ENCODE measurements at places on chromosomes 1 and 21.

- no peak for DNase-seq
Observed at GRCh38 chr1:114854693-114855320, at the start of gene SYCP1. TSS of gene SYCP1 (plus strand) at chr1:114854863. CDS start at chr1:114855465, 602 bp downstream.

DNA sequence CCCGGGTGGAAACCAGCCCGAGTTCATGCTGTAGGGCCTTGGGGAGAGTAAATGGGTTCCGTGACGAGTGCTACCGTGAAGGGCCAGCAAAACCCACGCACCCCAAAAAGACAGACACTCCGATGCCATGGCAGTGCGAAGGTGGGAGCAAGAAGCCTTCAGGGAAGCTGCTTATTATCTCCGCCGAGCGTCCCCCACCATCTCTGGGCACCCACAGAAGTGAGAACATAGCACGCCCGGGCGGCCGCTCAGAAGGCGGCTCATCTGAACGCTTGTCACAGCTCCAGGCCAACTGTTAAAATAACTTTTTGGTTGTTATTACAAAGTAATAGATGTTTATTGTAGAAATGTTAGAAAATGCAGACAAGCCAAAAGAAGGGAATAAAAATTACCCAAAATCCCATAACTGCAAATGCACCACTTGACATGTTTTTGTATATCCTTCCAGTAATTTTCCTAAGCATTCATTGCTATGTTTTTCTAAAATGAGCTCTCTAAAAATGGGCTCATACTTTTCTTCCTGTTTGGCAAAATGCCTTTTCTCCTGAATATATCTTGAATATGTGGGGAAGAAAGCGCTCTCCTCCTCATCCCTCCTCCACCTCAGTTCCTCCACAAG is 234.9 kb downstream of the NPHP4 start:
- DNase-seq = no peak

- no peak for DNase-seq
Observed at GRCh38 chr1:204524986-204525385, 8.8 kb downstream of the MDM4 start.

GRCh38 chr1:223062177-223062576 is 80.9 kb downstream of the TLR5 start:
- DNase-seq = no peak

- DNase-seq = peak; percentile 13
Observed at GRCh38 chr1:113109908-113110554, 37.0 kb downstream of the LRIG2 start.

DNA sequence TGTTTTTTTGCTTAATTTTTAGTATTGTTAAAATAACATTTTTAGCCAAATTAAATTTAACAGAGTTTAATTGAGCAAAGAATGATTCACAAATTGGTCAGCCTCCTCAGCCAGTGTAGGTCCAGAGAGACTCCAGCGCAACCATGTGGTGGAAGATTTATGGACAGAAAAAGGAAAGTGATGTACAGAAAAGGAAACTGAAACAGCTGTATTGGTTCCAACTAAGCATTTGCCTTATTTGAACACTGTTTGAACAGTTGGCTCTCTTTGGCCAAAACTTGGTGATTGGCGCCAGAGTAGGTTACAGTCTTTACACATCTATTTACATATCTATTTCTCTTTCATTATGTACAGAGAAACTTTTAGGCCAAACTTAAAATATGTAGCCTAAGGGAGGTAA is 19.4 kb downstream of the RPS6KC1 start:
- peak; percentile 19 for DNase-seq

GRCh38 chr1:226813671-226814591 is 56.5 kb upstream of the PSEN2 start:
- DNase-seq = no peak

DNA sequence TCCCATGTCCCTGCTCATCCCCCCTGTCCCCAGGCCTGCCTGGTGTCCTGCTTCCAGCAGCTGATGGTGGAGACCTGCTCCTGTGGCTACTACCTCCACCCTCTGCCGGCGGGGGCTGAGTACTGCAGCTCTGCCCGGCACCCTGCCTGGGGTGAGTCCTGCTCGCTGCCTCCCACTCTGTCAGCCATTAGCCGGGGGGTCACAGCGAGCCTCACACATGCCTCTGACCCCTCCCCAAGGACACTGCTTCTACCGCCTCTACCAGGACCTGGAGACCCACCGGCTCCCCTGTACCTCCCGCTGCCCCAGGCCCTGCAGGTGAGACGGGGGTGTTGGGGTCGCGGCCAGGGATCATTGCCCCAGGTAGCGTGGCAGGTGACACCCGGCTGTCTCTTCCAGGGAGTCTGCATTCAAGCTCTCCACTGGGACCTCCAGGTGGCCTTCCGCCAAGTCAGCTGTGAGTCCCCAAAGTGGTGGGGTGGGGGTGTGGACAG is 10.0 kb downstream of the SCNN1D start:
- DNase-seq = no peak

DNA sequence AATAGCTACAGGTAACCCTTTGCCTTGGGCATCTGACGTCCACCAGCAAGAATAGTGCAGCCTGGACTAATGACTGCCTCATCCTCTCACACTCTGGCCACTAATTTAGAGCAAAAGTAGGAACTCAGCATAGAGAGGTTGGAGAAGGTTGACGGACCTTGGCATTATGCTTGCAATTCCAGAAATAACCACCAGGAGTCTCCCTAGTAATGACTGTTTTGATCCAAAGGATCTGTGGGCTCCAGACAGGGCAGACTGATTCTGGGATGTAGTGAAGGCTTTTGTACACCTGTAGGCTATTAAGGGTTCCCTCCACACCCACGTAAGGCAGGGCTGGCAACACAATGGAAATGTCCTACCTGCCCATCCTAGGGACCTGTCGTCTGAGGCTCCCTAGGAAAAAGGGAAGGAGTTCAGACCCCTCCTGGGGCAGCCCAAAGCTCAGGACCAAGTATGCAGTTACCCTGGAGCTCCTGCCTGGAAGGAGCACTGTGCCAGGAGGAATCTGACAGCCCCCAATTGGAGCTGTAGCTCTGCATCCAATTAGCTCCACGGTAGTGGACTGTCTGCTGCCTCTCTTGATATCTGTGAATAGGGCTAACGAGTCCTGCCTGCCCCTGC is 91.0 kb upstream of the TMEM51 start:
- DNase-seq = no peak

DNA sequence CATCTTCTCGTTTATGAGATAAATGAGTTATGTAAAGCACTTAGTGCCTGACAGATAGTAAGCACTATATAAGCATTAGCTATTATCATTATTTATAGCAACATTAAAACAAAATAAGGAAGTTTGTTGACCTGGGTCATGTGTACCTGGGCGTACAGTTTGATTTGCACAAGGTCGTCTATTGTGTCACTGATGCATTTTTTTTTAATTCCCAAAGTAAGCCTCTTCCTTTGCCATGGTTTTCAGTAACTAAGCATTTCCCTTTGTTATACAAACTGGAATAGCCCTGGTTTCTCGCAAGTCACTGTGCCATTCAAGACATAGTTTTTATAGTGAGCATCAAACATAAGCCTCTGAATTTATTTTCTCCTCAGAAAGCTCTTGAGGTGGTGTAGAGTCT is 72.2 kb downstream of the CACHD1 start:
- no peak for DNase-seq

DNA sequence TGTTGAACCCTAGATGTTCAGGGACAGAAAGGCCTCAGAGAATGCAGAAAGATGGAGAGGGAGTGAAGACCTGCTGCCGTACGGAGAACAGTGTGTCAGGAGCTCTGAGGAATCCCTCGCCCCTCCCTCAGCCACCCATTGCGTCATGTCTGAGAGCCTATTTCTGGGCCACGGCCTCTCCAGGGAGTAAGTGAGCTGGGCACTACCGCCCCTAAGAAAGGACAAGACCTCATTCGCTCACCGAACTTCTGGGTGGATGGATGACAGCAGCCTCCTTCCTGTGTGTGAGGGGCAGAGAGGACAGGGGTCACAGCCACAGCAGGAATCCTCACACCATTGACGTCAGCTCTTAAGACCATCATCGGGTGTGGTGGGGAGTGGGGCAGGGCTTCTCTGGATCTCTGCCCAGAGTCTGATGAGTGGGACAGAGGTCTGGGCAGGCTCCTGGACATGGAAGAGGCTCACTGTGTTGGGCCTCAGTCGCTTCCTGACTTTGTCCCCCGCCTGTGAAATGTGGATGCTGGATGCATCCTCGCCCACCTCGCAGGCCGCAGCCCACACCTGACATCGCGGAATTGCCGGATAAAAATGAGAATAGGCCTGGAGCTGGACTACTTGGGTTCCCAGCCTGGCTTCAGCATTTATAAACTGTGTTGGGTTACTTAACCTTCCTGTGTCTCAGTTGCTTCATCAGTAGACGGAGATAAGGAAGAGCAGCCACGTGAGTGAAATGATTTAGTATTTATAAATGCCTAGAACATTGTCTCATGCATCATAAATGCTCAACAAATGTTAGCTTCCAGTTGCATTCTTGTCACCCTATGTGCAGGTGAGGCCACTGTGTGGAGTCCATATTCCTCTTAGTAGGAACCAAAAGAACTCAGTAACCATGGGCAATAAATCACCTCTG is 238.6 kb downstream of the TRABD2B start:
- no peak for DNase-seq

DNA sequence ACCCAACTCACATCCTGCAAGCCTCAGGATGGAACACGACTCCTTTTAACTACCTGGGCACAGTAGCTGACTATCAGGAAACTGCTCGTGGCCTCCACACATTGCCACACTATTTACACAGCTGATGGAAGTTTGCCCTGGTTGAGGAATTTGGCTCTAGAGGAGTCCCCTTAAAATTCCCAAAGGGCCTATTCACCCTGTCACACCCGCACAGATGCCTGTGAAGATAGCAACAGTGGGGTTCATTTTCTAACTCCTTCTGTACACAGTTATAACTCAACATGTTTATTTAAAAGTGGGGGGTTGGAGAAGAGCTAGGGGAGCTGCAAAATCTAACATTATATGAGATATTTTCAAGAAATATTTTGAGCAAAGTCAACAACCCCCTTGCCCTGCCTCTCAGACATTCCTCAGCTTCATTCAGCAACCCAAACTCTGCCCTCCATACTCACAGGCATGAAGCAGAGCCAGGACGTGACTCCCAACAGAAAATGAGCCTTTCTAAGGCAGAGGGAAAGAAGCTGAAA is 35.8 kb upstream of the CCN1 start:
- DNase-seq = peak; percentile 10

DNA sequence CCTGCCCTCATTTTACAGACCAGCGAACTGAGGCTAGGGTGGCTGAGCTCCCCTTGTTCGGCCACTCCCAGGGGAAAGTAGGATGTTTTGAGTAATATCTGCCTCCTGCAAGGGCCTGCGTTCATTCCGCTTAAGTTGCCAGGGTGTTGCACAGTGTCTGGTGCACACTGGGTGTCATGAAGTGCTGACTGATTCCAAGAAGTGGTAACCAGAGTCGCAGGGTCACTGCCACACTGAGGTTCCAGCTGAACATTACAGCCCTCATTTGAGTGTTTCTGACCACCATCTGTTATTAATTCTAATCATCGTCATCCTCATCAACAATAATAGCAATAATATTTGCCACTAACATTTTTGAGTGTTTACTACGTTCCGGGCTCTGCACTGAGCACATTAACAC is 250.6 kb downstream of the KAZN start:
- DNase-seq = no peak

DNA sequence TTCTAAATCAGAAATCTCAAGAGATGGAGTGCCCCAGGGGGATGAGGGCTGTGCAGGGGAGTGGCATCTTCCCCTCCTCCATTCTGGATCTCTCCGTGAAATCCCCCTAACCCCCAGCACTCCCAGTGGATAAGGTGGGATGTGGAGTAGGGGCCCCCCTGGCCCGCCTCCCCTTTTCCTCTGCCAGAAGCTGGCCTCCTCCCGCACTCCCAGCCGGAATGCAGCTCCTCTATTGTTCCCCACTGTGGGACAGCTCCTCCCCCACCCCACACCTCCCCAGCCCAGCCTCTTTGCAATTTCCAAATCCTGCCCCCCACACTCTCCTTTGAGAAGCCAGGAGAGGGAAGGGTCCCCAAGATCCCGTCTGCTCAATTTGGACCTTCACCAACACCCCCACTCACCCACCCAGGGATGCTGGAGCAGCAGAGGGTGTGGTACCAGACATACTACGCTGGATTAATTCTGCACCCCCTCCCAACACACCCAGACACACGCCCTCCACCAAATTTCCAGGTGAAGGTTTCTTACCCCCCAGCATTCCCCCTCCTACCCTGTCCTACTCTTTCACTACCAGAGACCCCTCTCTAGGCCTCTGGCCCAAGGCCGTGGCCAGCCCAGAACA is 1.9 kb downstream of the MEX3A start:
- DNase-seq = no peak

DNA sequence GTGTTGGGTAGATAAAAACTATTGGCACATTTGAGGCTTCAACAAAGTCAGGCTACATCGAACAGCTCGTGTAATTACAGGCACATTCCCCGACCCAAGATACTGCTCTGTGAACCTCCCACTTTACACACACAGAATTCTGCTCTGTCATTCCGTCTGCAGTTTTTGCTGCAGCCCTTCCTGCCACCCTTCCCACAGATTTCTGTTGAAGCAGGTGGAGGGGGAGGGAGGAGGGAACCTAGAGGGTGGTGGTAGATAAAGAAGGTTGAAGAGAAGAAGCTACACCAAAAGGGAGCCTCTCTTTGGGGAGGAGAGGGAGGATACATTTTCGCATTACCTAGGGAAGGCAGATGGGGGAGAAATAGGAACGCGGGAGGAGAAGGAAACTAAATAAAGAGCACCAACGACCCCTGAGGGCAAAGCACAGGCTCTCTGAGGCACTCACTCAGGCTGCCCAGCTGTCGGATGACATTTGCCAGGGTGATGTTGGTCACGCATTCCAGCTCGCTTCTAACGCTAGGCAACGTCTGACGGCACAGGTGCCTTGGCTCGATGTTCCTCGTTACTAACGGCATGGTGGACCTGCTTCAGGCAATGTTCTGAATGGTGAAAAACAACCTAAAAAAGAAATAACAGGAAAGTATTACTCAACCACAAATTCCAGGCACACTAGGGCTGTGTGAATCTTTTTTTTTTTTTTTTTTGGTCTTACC is 36.0 kb downstream of the GPR3 start:
- no peak for DNase-seq

GRCh38 chr1:25599969-25600610 is 16.5 kb upstream of the MAN1C1 start:
- DNase-seq = no peak

DNA sequence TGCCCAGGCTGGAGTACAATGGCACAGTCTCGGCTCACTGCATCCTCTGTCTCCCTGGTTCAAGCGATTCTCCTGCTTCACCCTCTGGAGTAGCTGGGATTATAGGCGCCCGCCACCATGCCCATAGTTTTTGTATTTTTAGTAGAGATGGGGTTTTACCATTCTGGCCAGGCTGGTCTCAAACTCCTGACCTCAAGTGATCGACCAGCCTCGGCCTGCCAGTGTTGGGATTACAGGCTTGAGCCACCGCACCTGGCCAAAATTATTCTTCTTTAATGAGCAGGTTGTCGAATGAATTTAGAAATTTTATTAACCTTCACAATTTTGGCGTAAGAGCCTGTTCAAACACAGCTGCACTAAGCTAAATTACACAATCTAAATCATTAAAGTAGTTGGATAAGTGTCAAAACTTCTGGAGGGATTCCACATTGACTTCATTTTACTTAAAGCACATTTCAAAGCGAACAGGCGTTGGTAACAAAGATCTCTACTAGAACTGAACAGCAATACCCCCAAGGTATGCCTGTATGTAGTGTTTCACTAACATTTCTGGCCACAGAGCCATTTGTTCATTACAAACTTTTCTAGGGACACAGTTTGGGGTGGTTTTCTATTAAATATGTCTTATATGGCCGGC is 5.2 kb upstream of the CTH start:
- no peak for DNase-seq

GRCh38 chr1:172429331-172430127 is 9.0 kb downstream of the C1orf105 start:
- peak; percentile 33 for DNase-seq

Data from HTR-8/SVneo (cell line).